ENCODE measurements at places on chromosomes 7 and 10.

GRCh38 chr7:150369748-150370501 is 1.3 kb downstream of the REPIN1 start:
- no peak for DNase-seq

- DNase-seq = no peak
Observed at GRCh38 chr7:50793120-50793946, 10.6 kb upstream of the GRB10 start.

- DNase-seq = no peak
Observed at GRCh38 chr10:85858776-85859515, 507.6 kb downstream of the GRID1 start.

DNA sequence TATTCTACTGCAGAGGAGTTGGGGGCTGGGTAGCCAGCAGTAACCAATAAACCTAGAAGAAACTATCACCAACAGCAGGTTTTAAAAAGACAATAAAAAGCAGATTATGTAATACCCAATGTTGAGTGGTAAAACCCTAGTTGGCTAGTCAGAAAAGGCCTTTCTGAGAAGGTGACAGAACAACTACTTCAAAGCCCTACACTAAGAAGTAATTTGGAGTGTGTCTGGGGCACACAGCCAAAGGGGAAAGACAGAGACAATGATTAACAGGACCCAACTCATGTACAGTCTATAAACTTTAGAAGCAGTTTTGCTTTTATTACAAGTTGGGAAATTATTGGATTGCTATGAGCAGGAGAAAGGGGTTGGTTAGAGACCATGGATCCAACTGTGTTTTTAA is 77.2 kb upstream of the TMEM106B start:
- no peak for DNase-seq

DNA sequence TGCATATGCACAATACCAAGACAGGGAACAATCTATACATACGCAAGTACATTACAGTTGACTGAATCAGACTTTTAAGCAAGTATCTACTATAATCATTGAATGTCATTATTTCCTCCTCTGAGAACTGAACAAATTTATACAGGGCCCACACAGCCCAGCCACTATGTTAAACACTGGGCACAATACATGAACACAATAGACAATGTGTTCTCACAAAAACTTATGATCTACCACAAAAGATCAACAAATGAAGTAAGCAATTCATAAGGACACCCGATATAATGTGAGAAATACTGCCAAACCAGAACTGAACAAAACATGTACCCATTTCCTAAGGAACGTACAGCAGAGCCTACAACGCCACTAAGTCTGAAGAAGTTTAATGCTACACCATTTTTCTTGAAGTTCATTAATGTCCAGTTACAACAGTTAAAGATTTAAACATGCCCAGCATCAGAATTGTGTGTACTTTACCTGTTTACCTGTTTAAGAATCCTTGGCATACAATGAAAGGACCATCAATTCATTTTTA is 31.5 kb downstream of the SHTN1 start:
- no peak for DNase-seq

DNA sequence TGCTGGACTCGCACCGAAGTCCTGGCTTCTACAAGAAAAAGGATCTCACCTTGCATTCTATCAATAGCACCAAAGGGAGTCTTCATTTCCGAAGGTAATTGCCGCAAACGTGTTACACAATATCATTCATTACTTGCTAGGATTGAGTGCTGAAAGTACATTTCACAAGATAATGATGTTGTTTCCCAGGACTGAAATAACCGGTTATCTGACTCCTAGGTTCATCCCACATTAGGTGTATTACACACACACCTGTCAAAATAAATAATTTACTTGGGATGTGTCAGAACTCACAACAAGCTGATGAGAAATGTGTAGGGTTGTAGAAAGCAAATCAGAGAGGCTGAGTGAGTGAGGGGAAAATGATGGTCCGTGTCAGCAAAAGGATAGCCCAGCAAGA is 219.4 kb upstream of the RHOBTB1 start:
- DNase-seq = no peak

DNA sequence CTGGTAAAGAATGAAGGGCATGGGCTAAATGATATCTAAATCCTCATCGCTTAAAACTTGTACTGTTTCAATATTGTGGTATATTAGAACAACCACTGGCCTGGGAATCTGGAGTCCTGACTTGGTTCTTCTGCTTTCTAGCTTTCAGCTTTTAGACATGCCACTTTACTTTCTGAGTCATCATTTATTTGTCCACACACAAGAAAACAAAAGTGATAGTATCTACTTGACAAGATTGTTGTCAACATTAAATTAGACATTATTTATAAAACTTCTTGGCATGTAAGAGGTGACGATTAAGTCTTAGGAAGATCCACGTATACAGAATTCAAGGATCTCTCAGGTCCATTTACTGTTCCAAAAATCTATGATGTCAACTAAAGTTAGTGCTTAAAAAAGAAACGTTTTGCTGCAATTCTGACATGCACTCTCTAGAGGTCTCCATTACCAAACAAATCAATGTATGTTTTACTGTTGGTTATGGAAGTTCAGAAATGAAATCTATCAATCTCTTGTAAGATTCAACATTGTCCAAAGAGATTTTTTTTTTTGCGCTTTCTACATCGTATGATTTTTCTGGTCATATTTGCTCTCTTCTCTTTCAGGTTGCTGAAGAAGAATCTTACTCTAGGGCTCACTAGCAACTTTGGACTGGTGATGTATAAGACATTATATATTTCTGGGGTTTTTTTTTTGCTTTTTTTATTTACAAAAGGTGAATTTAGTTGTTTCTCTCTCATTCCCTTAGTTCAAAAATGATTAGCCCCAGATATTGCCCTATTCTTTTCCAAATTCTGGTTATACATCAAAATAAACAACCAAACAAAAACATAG is 53.6 kb upstream of the DYNC1I1 start:
- no peak for DNase-seq

GRCh38 chr10:70052462-70053217 is at the start of gene MACROH2A2:
Gene MACROH2A2 (plus strand): TSS chr10:70052846. CDS start chr10:70075659, 22,813 bp downstream.
- DNase-seq = no peak

DNA sequence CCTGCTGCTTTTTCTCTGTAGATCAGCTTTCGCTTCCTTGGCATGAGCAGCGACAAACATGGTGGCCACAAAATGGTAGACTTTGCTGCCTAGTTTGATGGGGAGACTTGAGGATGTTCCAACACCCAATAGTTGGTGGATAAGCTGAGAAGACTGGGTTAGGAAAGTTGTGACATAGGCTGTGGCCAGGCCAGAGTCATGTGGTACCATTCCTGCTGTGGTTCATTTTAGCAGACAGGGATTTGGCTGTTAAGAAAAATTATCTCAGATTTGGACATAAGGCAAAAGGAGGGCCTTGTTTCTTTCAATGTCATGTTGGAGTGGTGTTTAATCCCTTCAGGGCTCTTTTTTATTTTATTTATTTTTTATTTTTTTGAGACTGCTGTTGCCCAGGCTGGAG is 26.6 kb upstream of the FAM180A start:
- no peak for DNase-seq

GRCh38 chr7:123747620-123748141 is 1.1 kb downstream of the WASL start:
- peak; percentile 3 for DNase-seq

- no peak for DNase-seq
Observed at GRCh38 chr10:74081941-74082718, 68.5 kb downstream of the AP3M1 start.

- DNase-seq = no peak
Observed at GRCh38 chr10:89531359-89531758, 4.0 kb downstream of the SLC16A12 start.

DNA sequence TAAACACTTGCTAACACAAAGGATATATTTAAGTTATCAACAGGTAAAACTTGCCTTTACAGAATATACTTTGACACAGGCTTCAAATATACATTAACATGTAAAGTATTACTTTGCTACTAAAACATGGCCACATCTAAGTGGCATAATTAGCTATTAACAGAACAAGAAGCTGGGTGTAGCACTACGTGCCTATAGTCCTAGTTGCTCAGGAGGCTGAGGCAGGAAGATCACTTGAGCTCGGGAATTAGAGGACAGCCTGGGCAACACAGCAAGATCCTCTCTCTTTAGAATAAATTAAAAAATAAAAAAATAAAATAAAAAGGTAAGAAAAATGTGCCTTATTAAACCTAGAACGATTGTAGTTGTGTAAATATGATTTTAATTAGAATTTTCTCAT is 106.6 kb downstream of the CNOT4 start:
- DNase-seq = no peak

- DNase-seq = no peak
Observed at GRCh38 chr10:130108934-130109604, 1.6 kb downstream of the C10orf143 start.

DNA sequence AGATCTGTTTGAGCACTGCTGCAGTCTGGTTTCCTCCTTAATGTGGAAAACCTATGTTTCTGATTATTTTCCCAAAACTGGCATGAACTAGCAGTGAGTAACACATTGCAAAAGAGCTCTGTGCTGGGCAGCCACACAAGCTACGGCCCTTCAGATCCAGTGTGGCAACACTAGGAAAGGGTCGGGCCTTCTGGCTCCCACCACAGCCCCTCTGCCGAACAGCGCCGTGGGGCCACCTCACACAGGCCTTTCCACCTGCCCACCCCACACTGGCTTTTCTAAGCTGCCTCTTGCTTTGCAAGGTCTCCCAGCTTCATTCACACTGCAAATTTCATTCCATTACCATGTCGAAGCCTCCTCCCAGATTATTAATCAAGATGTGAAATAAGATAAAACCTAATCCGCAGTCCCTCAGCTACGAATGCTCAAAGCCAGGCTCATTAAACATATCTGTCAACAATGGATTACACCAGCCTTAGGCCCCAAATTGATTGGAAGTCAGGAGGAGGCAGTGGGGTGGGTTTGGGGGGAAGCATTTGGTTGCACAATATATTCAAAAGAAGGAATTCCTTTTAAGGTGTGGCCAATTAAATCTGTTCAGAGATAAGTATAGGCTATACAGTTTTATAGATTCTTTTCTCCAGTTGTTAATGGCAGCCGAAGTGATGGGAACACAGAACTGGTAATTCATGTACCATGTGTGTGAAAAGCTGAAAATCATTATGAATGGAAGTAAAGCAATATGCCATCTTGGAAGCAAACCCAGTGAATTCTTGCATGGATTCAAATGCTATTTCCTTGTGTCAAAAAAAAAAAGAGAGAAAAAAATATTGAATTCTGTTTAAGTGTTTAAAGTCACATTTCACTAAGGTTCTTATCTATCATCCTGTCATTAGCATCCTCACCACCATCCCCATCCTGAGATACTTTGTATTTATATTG is 223.7 kb downstream of the MTERF1 start:
- no peak for DNase-seq

GRCh38 chr10:49299816-49300139 is 808 bp downstream of the C10orf71 start:
- DNase-seq = no peak

DNA sequence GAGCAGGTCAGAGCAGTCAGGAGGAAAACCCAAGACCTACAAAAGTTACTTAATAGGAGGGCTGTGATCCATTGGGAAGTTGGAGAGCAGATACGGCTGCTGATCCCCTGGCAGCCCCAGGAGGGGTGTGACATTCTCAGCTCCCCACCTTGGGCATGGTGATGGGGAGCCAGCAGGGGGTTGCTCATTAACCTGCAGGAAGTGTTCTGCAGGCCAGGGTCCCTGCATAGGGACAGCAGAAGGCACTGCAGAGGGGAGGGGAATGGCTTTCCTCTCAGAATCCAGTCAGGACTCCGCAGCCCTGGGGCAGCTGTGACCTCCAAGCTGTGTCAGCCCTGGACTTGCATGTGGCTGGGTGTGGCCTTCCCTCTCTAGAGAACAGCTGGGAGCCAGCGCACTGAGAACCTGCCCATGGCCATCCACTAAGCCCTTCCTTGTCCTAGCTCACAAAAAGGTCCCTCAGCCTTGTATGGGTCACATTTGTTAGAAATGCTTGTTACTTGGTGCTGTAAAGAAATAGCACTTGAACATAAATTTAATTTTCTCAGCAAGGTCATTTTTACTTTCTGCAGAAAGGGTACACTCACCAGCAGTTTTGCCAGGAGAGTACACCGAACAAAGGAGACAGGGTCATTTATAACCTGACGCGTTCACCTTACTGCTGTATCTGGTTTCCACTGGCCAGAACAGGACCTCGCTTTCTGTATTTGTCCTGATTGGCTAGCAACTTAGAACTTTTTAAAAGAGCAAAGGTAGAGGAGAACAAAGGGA is 169.6 kb downstream of the COBL start:
- DNase-seq = no peak

- no peak for DNase-seq
Observed at GRCh38 chr7:916291-916941, 38.1 kb downstream of the ADAP1 start.

GRCh38 chr10:36773652-36774051 is 351.7 kb upstream of the ANKRD30A start:
- no peak for DNase-seq

DNA sequence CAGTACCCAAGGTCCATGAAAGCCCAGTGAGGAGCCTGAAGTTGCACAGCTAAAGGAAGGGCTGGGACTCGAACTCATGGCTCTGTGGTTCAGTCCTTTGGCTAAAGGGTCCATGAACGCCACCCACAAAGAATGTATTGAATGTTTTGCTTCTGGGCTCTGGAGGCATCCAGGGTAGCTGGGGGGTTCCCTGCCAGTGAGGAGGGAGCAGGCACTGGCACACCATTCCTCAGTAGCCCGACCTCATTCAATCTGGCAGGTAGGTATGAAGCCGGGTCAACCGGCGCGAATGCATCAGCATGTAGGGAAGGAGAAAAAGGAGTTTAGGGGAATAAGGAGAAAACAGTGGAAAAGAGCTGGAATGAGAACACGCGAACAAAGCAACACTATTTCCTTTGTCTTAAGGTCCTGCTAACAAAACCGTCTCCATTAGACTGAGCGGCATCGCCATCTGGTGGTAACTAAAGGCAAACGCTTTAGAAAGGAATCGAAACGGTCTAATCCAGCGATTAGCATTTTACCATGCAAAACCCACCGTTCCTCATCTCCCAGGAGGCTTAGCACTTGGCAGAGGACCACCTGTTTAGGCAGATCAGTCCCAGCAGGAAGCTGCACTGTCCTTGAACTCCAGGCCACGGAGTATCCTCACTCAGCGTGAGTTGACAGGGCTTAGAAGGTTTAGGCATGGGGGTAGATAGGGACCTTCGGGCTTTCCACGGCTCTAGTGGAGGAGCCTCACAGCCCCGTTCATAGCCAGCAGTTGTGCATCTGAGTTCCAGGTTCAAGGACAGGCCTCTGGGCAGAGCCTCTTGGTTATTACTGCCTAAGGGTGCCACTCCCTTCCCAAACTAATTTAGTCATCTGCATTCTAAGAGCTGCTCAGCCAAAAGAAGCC is 122.8 kb downstream of the UBE2H start:
- peak; percentile 50 for DNase-seq

DNA sequence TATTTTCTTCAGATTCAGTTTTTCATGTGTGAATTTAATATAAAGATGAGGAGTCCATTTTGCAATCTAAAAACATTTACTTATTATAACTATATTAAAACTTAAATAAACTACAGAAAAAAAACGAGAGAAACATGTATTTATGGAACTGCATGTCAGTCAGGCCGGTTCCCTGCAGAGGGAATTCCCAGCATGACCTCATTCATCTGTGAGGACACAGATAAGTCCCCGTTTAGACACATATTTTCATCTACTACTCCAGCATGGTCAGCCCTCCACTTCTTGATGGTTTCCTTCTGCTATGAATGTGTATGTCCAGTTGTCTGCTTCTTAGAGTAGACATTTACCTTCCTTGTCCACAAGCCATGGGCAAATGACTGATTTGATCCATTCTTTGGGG is 339.1 kb downstream of the SEMA3D start:
- DNase-seq = no peak

Data from effector CD4-positive, alpha-beta T cell (primary cell).